ENCODE measurements at places on chromosomes 5 and 9. TPM values are rescaled to one million over a fixed set of nuclear protein-coding genes. Genes with fewer than 3 reads are reported as not detected.

DNA sequence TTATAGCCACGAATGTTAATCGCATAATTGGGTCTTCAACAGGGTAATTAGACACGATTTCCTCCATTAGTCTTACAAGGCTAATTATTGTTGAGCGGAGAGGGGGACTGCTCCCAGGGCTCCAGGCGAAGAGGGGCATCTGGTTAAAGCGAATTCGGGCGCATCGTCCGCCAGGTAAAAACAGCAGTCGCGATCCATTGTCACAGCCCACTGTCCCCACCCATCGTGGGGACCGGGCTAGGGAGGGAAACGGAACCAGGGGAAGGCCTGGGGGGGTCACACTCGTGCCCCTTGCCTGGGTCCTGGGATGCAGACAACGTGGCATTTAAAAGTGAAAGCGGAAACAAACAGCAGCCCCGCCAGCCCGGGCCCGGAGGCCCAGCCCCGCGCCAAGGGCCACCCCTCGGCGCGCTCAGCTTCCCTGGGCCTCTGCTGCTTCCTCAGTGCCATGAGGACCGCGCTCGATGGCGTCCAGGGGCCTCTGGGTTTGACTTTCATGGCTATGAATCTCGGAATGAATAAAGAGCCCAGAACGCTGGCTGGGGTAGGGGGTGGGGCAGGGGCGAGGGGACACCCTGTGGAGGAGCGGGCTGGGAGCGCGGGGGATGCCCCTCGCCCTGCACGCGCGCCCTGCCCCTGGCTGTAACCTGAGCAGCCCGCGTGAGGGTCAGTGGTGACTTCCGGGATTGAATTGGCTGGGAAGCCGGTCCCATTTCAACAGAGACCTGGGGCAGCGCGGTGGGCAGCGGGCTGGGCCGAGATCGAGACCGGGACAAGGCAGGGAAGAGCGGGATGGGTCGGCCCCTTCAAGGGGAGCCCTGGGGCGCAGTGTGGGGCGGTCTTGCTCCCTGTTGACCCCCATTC is 99.9 kb downstream of the GTF3C4 start:
- no peaks in the 10 kb centered on the region for H3K36me3 ChIP-seq
- H3K4me1 ChIP-seq: no peaks in the 10 kb centered on the region
- DNase-seq: peak; percentile 74

DNA sequence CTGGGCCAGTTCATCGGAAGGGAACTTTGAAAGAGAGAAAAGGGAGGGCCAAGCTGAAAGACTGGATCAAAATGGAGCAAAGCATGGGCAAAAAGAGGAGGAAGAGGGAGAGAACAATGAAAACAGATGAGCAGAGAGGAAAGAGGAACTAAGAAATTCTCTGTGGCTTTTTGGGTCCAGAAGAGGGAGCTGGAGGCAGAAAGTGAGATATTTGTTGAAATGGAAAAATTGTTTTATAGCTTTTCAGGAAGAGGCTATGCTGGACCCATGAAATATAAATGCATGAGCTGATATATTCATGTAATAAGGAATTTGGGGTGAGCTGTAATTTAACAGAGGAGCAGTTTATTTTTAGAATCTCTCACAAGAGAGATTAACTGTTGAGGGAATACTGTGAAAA is 457.3 kb downstream of the DMAC1 start:
- no peak overlapping the region for H3K27ac ChIP-seq
- no peak for DNase-seq
- H3K4me1 ChIP-seq: no peaks in the 10 kb centered on the region
- no peak overlapping the region for H3K4me3 ChIP-seq
- no peaks in the 10 kb centered on the region for H3K27me3 ChIP-seq

GRCh38 chr5:79612667-79613198 is 492 bp downstream of the TENT2 start:
- H3K4me3 ChIP-seq: peak overlapping the region; percentile 50
- H3K27ac ChIP-seq: peak overlapping the region; percentile 84
- H3K27me3 ChIP-seq: no peaks in the 10 kb centered on the region
- no peaks in the 10 kb centered on the region for H3K36me3 ChIP-seq

GRCh38 chr5:58933891-58934628 is 351.2 kb downstream of the RAB3C start:
- no peaks in the 10 kb centered on the region for H3K27me3 ChIP-seq
- no peaks in the 10 kb centered on the region for H3K4me1 ChIP-seq
- no peak for DNase-seq
- no peak overlapping the region for H3K4me3 ChIP-seq
- no peaks in the 10 kb centered on the region for H3K36me3 ChIP-seq

GRCh38 chr5:142869886-142870285 is 99.7 kb downstream of the ARHGAP26 start:
- peaks cover 34% of the 10 kb centered on the region for H3K4me1 ChIP-seq
- DNase-seq: peak; percentile 44
- H3K27ac ChIP-seq: peak overlapping the region; percentile 64
- H3K4me3 ChIP-seq: no peak overlapping the region
- no peaks in the 10 kb centered on the region for H3K36me3 ChIP-seq

DNA sequence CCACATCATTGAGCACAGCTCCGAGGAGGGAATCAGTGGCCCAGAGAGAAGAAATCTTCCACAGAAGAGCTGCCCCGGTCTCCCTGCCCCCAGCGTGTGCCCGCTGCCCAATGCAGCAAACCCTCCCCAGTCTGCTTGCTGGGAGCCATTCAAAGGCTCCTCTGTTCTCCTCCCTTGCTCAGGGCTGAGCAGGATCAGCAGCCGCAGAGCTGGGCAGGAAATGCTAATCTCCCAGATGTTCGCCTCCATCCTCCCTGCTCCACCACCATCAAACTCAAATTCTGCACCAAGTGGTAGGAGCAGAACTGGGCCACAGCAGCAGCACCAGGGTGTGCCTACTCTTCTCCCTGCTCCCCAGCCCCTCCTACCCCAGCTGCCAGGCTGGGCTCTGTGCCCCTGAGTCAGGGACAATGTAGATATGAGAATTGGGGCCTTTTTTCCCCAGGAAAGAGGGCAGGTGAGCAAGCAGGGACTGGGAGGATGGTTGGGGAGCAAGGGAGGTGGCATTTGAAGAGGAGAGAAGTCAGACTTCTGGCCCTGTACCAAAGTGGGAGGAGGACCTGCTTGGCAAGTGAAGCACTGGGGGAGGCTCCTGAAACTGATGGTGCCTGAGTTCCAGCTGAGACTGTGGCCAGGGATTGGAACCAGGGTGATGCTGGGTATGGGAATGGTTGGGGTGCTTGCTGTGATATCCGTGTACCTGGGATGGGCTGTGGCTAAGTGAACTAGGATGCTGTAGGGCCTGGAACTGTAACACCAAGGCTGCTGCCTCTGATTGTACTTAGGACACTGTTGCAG is 1.9 kb upstream of the PCDH1 start:
- no peaks in the 10 kb centered on the region for H3K36me3 ChIP-seq
- H3K27me3 ChIP-seq: no peaks in the 10 kb centered on the region
- no peak overlapping the region for H3K4me3 ChIP-seq
- no peak overlapping the region for H3K27ac ChIP-seq

GRCh38 chr9:5112109-5112592 is 73.3 kb downstream of the INSL6 start:
- H3K4me3 ChIP-seq: no peak overlapping the region
- H3K36me3 ChIP-seq: peaks cover 15% of the 10 kb centered on the region
- no peaks in the 10 kb centered on the region for H3K4me1 ChIP-seq

GRCh38 chr9:117425566-117425965 is 10.7 kb upstream of the ASTN2 start:
- H3K4me3 ChIP-seq: no peak overlapping the region
- H3K36me3 ChIP-seq: no peaks in the 10 kb centered on the region
- H3K27ac ChIP-seq: no peak overlapping the region
- no peaks in the 10 kb centered on the region for H3K27me3 ChIP-seq
- H3K4me1 ChIP-seq: no peaks in the 10 kb centered on the region
- DNase-seq: no peak

GRCh38 chr9:212297-212696 is 2.4 kb upstream of the DOCK8 start:
- no peak overlapping the region for H3K4me3 ChIP-seq
- H3K4me1 ChIP-seq: peaks cover 49% of the 10 kb centered on the region
- no peak overlapping the region for H3K27ac ChIP-seq
- no peak for DNase-seq
- no peaks in the 10 kb centered on the region for H3K27me3 ChIP-seq
- H3K36me3 ChIP-seq: no peaks in the 10 kb centered on the region

GRCh38 chr9:86034863-86035734 is 64.3 kb downstream of the GOLM1 start:
- no peaks in the 10 kb centered on the region for H3K27me3 ChIP-seq
- H3K4me3 ChIP-seq: no peak overlapping the region
- no peak overlapping the region for H3K27ac ChIP-seq
- no peaks in the 10 kb centered on the region for H3K4me1 ChIP-seq
- H3K36me3 ChIP-seq: peaks cover 3% of the 10 kb centered on the region

DNA sequence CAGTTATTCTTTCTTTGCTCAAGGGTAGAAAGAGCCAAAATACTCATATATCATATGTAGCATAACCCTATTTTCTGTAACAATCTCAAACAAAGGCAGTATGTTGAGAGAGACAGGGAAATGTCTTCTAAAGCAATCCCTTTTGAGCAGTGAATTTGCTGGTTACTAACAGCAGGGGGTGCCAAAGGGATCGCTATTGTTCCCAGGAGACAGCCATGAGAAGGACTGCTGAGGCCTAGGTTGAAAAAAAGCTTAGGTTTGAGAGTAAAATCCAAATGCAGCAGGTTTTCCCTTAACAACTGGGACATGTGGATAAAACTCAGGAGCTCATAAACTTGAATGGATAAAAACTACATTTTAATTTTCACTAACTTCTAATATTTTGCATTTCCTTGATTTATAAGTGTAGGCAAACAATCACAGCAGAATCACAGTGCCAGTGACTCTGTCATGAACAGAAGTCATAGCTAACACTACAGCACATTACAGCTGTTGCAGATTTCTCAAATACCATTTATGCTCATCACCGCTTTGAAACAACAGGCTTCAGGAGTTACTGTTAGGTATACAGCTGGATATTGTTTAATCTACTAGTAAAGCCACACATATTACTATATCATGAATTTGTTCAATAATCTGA is 148.4 kb downstream of the MAPKAP1 start:
- H3K36me3 ChIP-seq: no peaks in the 10 kb centered on the region
- no peak overlapping the region for H3K4me3 ChIP-seq
- H3K27ac ChIP-seq: no peak overlapping the region
- H3K27me3 ChIP-seq: no peaks in the 10 kb centered on the region
- H3K4me1 ChIP-seq: no peaks in the 10 kb centered on the region

DNA sequence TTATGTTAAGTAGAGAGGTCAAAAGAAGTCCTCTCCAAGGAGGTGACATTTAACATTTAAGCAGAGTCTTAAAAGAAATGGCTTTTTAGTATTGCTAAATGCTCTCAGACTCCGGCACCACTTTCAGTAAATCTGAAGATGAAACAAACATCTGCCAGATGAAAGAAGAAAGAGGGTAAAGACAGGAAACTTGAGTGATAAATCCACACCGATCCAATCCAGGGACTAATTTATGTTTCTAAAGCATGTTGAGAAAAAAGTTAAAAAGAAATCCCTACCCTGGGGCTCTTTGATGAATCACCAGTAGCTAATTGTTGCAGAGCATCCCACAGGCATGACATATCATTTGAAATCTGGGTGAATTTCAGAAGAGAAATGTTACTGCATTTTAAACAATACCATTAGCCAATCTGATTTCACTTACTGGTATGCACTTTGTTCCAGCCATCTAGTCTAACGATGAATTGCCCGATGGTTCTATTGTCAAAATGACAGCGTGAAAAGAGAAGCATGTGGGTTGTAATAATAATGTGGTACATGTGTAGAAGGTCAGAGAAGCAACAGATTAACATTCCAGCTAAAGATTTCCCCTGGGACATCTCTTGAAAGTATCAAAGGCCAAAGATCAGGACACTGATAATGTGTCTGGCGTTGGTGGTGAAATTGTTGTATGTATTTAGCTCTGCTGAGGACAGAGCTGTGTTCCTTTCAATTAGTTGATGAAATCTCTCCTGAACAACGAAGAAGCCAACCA is 485.7 kb downstream of the CSNK1G3 start:
- H3K4me1 ChIP-seq: no peaks in the 10 kb centered on the region
- H3K27me3 ChIP-seq: no peaks in the 10 kb centered on the region
- no peaks in the 10 kb centered on the region for H3K36me3 ChIP-seq

Gene GMCL2
- not detected for total RNA-seq

Gene ASS1
- 19.3 TPM for total RNA-seq

Gene TAF11L11
- total RNA-seq: not detected

Gene HSD17B3
- not detected for total RNA-seq

Gene FGD3
- 10.4 TPM for total RNA-seq
